ENCODE measurements at places on chromosomes 11 and 22. TPM values are rescaled to one million over a fixed set of nuclear protein-coding genes. Genes with fewer than 3 reads are reported as not detected.
A peak's percentile ranks its signal among the peaks of the same experiment; 100 is the strongest.

- H3K27ac ChIP-seq, result no peak overlapping the region
- no peaks in the 10 kb centered on the region for H3K27me3 ChIP-seq
- no peak for DNase-seq
- H3K36me3 ChIP-seq, result no peaks in the 10 kb centered on the region
- peak overlapping the region; percentile 48 for H3K4me3 ChIP-seq
- peaks cover 6% of the 10 kb centered on the region for H3K4me1 ChIP-seq
These were observed 969 bp downstream of the SCN3B start for GRCh38 chr11:123653483-123653826.

DNA sequence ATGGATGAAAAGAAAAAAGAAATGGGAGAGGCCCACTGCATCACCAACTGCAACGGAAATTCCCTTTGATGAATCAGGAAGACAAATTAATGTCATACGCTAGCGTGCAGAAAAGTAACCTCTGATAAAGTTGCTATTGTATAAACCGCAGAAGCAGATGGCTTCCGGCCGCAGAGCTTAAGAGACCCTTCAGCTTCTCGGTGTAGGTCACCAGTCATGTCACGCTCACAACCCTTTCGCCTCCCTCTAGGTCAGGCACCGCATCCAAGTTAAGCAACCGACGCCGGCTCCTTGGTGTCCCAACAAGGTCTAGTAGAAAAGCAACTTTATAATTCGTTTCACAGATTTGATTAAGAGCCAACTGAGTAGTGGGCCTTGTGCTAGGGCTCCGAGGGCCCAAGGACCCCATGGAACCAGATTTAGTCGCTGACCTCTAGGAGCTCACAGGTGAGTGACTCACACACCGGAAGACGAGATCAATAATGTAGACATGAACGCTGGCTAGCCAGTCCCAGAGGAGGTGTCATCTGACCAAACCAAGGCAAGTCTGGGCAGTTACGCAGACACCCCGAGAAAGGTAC lies 1.2 kb upstream of the ZFP91 start:
- peaks cover 3% of the 10 kb centered on the region for H3K4me1 ChIP-seq
- H3K27me3 ChIP-seq, result no peaks in the 10 kb centered on the region
- H3K36me3 ChIP-seq, result no peaks in the 10 kb centered on the region

DNA sequence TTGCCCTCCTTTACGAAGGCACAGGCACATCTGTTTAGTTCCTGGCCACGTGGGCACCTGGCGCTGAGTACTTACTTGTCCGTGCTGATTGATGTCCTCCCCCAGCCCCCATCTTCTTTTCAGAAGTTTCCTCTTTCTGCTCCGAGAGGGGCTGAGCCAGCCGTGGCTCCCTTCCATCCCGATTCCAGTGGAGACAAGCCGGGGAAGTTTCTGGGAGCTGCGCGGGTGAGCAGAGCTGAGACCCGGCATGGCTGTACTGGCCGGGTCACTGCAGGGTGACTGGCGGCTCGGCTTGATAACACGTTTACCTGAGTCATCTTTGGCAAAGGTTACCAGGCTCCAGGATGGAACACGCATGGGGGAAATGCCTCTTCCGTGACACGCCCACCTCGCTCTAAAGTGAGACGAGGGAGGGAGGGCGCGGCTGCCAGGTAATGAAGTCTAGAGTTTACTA lies 45.4 kb upstream of the ATXN10 start:
- H3K27me3 ChIP-seq, result no peaks in the 10 kb centered on the region
- H3K4me1 ChIP-seq, result no peaks in the 10 kb centered on the region
- H3K4me3 ChIP-seq, result no peak overlapping the region

DNA sequence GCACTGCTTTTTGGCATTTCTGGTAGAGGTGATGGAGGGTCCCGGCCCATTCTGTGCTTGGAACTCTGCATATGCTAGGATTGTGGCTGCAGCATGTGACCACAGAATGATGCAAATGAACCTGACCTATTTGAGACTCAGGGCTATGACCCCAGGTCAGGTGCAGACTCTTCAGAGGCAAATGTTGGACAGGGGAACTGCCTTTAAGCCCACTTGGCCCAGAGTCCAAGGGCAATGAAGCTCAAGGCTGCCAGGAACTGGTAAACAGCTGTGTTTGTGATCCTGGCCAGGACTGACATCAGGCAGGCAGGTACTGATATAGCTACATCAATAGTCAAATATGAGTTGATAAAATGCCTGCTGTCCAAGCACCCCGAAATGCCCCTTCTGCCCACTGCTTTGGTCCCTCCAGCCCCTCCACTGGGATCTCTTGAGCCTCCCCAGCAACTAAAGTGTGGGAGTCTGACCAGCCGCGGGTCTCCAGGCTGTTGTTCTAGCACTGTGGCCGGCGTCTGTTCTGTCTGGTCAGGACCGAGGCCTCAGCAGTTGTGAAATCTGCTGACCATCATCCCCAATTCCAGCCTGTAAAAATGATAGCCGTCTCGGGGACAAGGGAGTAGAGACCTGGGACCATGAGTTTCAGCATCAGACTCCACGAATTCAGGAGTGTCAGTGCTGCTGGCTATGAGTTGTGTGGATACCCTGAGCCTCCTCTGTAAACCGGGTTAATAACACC lies 82.4 kb upstream of the EIF3D start:
- no peaks in the 10 kb centered on the region for H3K27me3 ChIP-seq
- H3K27ac ChIP-seq, result no peak overlapping the region
- DNase-seq, result no peak
- no peaks in the 10 kb centered on the region for H3K4me1 ChIP-seq

Gene MMP1
- total RNA-seq, result 0.41 TPM

Gene BTG4
- not detected for total RNA-seq

Gene SYT9
- 3.0 TPM for total RNA-seq

All from uterus (tissue), 4 donors.